CD8-positive, alpha-beta T cell (primary cell): ENCODE measurements at places on chromosomes 12 and 14.

DNA sequence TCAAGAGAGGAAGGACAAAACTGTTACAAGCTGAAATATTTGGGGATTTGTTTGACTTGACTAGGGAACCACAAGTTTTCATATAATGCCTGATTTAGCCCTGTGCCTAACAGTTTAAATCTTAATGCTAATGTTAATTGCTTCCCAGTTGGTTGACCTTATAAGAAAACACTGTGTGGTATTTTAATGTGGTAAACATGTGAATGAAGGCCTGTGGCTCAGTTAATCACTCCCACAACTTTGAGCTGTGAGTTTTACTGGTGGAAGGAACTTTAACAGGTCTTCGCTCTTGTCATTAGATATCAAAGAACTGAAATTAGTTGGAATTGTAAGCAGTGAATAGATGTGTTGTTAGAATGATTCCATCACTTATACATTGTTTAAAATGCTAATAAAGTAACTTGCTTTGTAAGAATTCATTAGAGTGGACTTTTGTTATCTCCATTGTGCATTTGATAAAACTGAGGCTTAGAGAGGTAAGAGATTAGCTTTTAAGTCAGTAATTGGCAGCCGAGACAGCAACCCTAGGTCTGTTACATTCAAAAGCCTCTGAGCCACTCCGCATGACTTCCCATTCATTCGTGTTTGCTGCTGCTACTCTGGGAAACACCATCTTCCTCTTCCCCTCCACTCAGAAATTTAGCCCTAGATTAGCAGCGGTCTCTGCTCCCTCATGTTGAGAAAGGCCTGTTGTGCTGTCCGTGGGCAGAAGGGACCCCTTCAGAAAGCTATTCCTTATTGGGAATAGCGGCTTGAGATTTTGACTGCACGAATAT, 1.0 kb upstream of the TBK1 start:
- DNase-seq = no peak

- no peak for DNase-seq
These were observed 26.7 kb upstream of the LRTM2 start for GRCh38 chr12:1793426-1794210.

GRCh38 chr12:26389343-26389742, 194.0 kb downstream of the SSPN start:
- no peak for DNase-seq

DNA sequence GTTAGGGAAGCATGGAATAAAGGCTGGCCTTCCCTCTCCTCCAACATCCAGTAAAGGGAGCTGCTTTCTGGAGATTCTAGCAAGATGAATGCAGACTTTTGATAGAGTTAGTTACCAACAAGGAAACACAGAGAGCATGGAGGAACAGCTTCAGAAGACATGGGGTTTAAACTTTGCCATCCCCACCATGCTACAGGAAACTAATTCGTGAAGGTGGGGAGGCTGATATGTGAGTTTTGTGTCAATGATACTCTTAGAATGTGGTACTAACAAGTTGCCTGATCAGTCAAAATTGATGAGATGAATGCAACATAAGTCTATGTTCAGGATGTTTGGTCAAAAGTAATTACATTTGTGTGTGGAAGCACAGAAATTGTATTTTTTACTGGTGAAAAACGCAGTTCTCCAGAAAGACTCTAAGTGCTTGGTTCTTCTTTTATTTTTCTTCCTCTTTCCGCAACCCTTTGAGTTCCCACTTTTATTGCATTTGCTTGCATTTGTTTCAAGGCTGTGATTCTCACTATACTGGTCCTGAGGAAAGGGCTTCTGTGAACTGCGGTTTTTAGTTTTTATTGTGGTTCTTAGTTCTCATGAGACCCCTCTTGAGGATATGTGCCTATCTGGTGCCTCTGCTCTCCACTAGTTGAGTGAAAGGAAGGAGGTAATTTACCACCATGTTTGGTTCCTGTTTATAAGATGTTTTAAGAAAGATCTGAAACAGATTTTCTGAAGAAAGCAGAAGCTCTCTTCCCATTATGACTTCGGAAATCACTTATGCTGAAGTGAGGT, at the start of gene CLEC4A:
Gene CLEC4A, plus strand, starts transcription at position 494 of the 789 bp plus-strand sequence. Its CDS starts 262 bp downstream, at position 756.
- DNase-seq = no peak

GRCh38 chr14:74238974-74239847, at the start of gene VSX2:
Gene VSX2 (plus strand): TSS chr14:74239449. CDS start chr14:74239562, 113 bp downstream.
- no peak for DNase-seq

DNA sequence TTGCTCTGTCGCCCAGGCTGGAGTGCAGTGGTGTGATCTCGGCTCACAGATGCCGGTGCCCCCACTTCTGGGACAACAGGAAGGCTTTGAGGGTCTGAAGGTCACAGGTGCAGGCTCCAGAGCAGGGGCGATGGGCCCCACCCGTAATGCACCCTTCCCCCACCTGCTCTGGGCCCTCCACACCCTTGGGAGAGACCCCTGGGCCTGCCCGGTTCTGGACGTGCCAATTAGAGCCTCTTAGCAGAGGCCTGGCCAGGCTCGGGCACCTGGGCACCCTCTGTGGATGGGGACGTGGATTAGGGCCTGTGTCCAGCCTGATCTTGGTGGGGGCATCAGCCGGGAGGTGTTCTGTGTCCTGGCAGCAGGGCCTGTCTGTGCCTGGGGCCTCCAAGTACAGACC, 62.2 kb downstream of the KIF26A start:
- no peak for DNase-seq

- no peak for DNase-seq
These were observed 190.2 kb upstream of the HMGA2 start for GRCh38 chr12:65634061-65634460.

DNA sequence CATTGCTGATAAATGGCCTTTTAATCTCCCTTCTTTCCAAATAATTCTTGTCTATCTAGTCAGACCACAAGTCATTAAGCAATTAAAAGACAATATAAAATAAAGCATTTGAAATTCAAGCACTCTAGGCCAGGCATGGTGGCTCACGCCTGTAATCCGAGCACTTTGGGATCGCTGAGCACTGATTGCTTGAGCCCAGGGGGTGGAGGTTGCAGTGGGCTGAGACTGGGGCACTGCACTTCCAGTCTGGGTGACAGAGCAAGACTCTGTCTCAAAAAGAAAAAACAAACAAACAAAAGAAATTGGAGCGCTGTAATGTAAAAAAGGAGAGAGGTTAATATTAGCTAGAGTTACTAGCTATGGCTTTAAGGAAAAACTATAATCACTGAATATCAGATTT, 30.5 kb upstream of the CSRP2 start:
- no peak for DNase-seq

DNA sequence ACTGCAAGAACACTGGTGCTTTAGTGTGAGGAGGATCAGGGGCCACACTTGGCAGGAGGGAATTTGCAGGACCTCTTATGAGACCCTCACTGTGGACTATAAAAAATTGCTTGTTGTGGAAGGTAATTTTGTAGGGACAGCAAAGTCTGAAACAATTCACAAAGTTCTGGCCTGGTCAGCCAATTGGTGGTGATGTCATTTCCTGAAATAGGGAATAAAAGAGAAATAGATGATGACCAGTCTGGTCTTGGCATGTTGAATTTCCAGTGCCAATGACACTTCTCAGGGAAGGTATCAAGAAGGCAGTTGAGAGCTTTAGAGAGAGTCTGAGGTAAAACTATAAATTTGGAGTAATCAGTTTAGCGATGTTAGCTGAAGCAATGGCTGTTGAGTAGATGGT, 129.3 kb upstream of the LMNTD1 start:
- no peak for DNase-seq

DNA sequence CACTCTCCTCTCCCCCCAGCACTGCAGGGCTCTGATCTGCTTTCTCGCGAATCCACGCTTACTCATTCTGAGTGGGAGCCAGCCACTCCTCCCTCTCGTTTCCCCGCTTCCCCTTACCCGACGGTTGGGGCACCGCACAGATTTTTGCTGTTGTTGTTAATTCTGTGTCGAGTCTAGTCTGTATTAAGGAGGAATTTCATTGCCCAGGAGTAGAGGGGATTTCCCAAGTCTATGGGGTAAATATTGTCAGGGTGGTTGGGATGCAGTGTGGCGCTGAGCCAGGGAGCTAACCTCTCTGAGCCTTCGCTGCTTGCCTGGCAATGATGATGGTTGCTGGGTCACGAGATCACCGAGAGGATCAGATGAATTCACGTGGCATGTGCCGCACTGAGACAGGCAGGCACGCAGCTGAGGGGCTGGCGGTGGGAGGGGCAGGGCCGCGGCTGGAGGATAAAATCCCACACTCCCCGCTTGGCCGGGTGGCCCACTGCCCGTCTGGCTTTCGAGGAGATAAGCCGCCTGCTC, 18.5 kb downstream of the NCOR2 start:
- no peak for DNase-seq

- no peak for DNase-seq
These were observed 62.6 kb downstream of the DUSP6 start for GRCh38 chr12:89289720-89290119.

- DNase-seq = no peak
These were observed 7.1 kb downstream of the PXN start for GRCh38 chr12:120258323-120258896.

GRCh38 chr12:19967431-19967830, 400.9 kb upstream of the PDE3A start:
- DNase-seq = no peak

DNA sequence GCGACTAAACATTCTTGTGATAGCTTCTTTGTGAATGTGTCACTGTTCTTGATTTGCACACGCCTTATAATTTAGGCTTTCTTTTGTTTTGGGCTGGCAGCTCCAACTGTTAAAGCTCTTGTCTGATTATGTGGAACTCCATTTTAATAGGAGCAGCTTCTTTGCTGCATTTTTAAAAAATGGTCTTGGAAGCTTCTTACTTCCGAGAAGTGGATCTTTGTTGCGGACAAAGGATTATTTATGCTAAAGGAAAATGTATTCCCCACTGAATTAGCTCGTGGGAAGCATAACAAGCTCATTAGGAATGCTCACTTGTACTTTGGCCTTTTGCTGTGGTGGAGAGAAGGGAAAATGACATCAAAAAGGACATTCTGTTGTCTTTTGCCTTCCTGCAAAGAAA, 20.0 kb downstream of the GAS2L3 start:
- no peak for DNase-seq

GRCh38 chr12:49037111-49037946, 18.8 kb upstream of the PRKAG1 start:
- no peak for DNase-seq

GRCh38 chr12:44875954-44876543, at the start of gene NELL2:
Gene NELL2 (minus strand): TSS chr12:44876315. CDS start chr12:44875869, 446 bp downstream.
- peak; percentile 54 for DNase-seq

GRCh38 chr12:124765581-124766489, 97.8 kb downstream of the SCARB1 start:
- no peak for DNase-seq

GRCh38 chr14:76546426-76547221, 170.7 kb downstream of the ESRRB start:
- DNase-seq = no peak

- DNase-seq = peak; percentile 40
These were observed 43.4 kb upstream of the CFAP54 start for GRCh38 chr12:96445691-96446583.

DNA sequence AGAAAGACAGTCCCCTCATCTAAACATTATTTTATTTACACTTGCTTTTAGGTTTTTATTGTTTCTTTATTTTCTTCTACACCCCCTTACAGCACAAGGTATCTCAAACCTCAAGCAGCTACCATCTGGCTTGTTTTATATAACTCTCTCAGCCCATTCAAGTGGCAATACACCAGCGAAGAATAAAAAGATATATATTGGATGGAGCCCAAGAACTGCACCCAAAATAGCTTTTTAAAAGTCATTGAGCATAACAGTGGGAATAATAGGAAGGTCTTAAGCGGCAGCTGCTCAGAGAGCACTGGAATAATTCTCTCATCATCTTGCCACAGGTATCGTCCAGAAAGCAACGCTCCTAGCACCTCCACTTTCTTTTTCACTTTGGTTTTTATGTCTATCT, 322.5 kb downstream of the SYT1 start:
- DNase-seq = no peak

- no peak for DNase-seq
These were observed 115.8 kb downstream of the NUBPL start for GRCh38 chr14:31677052-31677451.

DNA sequence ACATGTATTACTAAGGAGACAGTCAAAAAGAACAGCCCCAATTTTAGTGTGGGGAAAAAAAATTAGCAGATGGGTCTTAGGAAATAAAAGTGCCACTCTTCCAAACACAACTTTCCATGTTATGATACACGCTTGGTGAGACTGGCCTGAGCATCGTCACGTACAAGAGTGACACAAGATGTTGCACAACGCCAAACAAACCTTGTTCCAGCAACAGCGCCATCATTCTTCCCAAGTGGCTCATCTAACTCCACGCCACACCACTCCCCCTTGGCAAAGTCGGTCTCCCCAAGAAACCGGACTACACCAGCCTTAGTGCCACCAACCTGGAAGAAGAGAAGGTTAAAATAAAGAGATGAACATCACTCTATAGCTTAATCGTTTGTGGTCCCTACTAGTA, 58.7 kb downstream of the CLIP1 start:
- no peak for DNase-seq

GRCh38 chr12:121804417-121805111, 755 bp downstream of the SETD1B start:
- no peak for DNase-seq

DNA sequence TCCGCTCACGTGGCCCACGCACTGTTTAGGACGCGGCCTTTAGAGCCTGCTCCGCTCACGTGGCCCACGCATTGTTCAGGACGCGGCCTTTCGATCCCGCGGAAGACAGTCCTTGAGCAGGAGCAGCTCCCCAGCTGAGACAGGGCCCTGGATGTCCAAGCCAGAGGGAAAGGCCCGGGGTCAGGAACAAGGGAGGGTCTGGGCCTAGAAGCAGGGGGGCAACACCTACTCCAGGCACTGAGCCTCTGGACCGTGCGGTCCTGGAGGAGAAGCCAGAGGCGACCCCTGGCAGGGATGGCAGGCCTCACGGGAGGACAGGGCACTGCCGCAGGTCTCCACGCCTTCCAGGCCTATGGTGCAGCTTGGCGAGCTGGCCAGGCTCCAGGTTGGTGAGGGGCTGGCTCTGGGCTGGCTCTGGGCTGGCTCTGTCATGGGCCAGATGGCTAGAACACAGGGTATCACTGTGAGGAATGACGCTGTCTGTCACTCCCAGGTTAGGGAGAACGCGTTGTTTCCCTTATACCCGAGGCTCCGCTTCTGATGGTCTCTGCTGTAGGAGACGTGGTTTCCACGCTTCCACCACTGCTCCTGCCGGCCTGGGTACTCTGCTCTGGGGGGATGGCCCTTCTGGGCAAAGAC, 341.7 kb downstream of the TMEM121 start:
- DNase-seq = no peak

DNA sequence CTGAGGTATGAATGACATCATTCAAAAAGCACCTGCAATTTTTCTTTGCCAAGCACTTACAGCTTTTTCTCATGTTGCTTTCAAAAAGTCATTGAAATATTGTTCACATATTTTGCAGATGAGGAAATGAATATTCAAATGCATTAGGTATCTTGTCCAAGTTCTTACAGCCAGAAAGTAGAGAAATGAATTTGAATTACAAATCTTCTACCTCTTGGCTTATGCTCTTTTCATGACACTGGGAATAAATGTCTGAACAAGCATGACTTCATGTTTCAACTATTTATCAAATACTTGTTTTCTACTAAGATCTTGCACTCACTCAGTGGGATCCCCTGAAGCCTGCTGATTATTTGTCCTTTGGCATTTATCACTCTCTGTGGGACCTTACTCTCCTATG, 267.2 kb upstream of the BTG1 start:
- no peak for DNase-seq

GRCh38 chr12:15767301-15767700, 21.9 kb downstream of the EPS8 start:
- no peak for DNase-seq

- DNase-seq = no peak
These were observed 1112.4 kb downstream of the TRHDE start for GRCh38 chr12:73384592-73384991.
